DND-41 (cell line): ENCODE measurements at places on chromosomes 2 and 18.

- DNase-seq = no peak
Measured at GRCh38 chr2:241132538-241133435, 16.5 kb downstream of the PASK start.

GRCh38 chr2:64982932-64983331 is 6.3 kb upstream of the SLC1A4 start:
- no peak for DNase-seq

DNA sequence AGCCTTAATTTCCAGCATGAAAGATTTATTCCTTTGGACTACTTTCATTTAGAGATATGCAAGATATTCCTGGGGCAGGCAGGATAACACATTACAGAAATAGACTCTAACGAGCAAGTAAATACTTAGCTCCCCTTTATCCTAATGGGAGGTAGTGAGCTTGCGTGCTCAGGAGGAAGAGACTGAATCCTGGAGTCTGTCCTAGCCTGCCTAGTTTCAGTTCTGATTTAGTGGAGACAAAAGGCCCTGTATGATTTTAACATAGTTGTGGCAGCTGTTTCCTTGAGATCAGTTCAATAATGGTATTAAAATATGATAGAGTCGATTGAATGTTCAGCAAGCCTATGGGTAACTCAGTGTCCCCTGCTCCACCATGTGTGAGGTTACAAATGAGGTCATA is 109.5 kb downstream of the FMNL2 start:
- no peak for DNase-seq

DNA sequence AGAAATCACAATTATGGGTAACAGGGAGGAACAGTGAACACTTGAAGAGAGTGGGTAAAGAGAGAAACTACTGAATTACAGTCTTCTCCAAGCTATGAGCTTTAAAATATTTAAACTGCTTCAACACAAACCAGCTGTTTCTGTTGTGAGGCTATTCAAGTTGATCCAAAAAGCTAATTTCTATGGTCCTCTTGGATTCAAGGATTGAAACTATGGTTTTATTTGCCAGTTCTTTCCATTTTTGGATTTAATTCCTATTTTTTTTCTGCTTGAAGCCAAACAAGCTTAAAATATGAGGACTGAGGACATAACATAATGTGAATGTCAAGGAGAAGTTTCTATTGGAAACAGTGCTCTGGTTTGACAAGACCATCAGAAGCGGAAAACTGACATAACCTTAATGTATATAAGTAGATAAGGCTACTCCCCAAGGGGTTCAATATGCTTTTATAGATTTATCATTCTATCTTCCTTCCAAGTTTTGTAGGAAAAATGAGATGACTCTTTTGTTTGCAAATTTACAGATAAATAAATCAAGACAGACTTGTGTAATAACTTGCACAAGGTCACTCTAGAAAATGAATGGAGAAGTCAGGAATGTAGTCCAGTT is 60.7 kb upstream of the AQP4 start:
- no peak for DNase-seq

GRCh38 chr2:218999881-219000568 is 6.8 kb upstream of the CRYBA2 start:
- peak; percentile 44 for DNase-seq

GRCh38 chr18:27887287-27887686 is 289.6 kb downstream of the CDH2 start:
- no peak for DNase-seq

DNA sequence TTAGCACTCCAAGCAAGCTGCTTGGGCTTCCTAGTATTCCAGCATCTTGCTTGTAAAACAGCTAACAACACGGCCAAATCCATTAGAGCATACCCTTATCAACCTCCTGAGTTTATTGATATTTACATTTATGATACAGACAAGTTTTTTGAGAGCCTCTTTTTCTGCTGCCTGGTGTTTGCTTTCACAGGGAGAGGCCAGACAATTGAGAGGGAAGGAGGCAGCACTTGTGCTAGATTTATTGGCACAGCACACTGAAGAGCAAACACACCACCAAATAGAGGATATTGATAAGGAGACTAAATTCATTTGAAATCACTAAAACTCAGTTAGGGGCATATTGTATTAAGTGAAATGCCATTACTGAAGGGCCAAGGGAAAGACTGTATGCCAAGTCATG is 1142.3 kb upstream of the FANCL start:
- no peak for DNase-seq

DNA sequence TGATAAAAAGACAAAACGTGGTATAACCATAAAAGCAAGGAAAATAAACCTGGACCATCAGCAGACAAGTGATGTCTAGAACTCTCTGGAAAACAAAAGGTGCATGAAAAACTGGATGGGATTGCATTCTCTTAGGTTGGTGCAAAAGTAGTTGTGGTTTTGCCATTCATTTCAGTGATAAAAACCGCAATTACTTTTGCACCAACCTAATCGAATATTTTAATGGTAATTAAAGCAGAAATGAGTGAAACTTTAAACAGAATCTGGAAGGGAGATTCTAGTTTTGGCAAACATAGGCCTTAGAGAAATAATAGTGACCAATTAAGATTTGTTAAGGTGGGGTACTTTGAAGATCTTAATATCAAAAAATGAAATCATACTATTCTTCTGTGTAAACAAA is 800.8 kb upstream of the GYPC start:
- no peak for DNase-seq

DNA sequence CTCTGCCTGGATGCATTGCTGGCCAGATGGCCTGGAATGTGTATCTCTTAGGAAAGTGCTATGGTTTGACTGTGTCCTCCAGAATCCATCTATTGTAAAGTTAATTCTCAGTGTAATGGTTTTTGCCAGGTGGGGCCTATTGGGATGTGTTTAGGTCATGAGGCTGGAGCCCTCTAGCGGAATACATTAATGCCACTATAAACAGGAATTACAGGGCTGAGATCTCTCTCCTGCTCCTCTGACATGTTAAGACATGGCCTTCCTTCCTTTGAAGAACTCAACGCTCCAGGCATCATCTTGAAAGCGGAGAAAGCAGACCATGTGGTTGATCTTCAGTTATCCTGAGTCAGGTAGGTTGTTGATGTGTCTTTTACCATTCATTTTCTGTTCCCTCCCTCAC is 276.4 kb downstream of the RPIA start:
- DNase-seq = no peak

DNA sequence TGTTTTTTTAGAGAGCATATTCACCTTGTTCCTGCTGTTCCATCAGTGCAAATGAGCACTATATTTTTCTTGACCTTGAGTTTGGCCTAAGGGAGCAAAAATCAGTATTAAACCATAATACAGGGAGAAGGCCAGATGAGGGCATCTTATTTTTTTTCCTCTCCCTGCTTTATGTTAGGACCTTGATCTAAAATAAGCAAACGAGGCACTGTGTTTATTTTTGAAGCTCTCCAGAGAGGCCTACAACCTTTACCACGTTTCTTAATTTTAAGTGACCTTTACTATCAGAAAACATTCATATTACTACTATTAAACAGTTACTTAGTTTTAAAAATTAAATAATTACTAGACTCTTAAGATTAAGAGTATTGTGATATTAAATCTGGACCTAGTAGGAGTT is 100.8 kb downstream of the TANC1 start:
- DNase-seq = no peak

- peak; percentile 72 for DNase-seq
Measured at GRCh38 chr18:813172-814071, 1.4 kb upstream of the YES1 start.

DNA sequence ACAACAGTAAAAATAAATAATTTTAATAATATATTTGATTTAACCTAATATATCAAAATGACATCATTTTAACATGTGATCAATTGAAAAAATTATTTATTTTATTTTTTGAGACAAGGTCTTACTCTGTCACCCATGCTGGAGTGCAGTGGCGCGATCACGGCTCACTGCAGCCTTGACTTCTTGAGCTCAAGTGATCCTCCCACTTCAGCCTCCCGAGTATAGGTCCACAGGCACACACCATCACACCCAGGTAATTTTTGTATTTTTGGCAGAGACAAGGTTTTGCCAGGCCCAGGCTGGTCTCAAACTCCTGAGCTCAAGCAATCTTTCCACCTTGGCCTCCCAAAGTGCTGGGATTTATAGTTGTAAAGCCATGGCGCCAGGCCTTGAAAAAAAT is 126.7 kb upstream of the COPS8 start:
- no peak for DNase-seq

- DNase-seq = no peak
Measured at GRCh38 chr2:3160751-3161330, 216.8 kb downstream of the EIPR1 start.

GRCh38 chr2:74152954-74153353 is 5.2 kb upstream of the BOLA3 start:
- no peak for DNase-seq

DNA sequence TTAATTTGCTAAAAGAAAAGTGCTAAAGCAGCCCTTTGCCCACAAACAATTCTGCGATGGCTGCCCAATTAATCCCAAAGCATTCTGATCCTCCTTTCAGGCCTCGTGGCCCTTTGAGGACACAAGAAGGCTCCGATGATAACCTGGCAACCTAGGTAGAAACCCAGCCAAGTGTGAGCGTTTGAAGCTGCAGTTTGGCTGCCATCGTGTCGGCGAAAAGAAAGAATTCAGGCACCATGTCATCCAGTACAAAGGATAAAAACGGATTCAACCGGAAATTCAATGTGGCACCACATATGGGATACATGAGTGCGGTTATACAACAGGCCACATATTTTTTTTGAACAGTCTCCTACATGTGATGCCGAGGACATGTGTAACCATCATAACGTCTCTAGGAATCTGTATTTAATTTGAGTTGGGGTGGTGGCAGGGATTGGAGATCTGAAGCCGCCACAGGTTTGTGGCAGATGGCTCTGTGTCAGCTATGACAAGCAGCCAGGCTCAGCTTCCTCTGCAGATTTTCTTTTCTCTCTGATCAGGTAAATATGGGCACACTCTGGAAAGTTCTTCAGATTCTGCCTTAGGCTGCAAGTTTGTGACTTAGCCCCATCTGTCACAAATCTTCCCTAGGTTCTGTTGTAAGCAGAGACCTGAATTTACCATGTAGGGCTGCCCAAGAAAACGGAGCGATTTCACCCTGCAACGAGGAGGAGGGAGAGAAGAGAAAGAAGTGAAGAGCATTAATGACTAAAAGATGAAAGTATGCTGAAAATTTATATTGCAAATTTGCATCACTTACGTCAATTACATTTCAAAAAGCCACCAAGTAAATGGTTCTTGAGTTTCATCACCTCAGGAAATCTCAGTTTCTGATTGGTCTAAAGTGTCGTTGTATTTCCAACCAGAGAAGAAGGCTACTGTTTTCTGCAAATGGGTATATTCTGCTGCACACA is 573.2 kb downstream of the ZEB2 start:
- no peak for DNase-seq

DNA sequence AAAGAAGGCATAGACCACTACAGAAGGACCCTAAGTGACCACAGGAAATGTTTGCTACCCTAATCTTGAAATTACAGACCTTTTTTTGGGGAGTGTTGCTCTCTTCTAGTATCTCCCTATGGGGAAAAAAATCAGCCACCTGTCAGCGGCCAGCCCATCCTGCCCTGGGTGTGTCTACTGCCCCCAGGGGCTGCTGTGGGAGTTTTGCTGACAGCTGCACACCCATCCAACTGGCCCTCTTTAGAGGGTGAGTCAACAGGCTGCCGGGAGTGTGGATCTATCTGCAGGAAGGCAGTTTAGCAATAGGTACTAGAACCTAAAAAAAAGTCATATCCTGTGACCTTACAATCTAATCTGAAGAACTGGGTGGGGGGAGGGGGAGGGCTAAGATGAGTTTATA is 796 bp upstream of the DYSF start:
- DNase-seq = no peak
